Stimulated activated CD4-positive, alpha-beta T cell treated with anti-CD3 and anti-CD28 coated beads, Interleukin-15, amount 100 ng/mL, for 1 hour (primary cell): ENCODE measurements at places on chromosomes 4 and X.

DNA sequence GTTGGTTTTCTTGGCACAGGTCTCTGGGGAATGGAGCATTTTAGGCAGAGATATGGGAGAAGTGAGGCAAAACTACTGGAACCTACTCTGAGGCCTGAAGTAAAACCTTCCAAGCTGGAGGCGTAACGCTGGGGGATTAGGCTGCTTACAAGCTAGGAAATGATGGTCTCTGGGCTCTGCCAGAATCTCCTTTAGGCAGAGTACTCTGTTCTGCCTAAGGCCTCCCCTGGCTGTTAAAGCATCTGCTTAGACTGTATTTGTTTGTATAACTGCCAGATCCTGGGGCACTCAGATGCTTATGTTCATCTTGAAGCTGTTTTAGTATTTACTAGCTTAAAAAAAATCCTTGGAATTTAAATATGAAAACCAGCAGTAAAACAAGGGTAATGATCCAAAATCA is 822.2 kb downstream of the RPA4 start:
- DNase-seq: no peak

- DNase-seq: no peak
Observed at GRCh38 chr4:169758401-169758962, 738 bp upstream of the HPF1 start.

DNA sequence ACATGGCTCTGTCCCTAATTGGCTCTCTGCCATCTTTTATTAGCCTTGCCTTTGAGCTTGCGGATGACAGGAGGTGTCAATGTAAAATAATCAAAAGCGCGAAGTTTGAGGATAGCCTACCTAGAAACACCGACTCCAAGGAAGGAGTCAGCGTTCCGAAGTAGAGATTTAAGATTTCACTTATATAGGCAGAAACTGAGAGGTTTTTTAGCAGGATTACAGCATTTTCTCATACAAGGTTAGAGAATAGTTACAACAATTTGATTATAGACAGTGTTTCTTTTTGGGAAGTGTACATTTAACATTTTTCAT is 499 bp upstream of the NFXL1 start:
- no peak for DNase-seq

DNA sequence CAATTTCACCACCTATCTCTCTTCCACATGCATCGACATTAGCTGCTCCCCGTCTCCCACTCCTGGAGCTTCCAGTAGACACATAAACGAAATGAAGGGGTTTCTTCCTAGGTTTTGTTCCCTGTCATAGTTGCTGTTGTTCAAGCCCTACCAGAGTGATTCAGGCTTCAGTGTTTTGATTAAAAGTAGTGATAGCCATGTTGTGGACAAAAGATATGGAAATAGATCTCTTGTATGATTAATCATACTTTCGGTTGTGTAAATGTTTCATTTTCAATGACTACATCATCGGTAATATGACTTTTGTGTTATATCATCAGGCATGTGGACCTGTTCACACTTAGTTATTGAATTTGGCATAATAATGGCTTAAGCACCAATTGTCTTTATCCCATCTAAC is 96.5 kb upstream of the KLF3 start:
- DNase-seq: no peak

DNA sequence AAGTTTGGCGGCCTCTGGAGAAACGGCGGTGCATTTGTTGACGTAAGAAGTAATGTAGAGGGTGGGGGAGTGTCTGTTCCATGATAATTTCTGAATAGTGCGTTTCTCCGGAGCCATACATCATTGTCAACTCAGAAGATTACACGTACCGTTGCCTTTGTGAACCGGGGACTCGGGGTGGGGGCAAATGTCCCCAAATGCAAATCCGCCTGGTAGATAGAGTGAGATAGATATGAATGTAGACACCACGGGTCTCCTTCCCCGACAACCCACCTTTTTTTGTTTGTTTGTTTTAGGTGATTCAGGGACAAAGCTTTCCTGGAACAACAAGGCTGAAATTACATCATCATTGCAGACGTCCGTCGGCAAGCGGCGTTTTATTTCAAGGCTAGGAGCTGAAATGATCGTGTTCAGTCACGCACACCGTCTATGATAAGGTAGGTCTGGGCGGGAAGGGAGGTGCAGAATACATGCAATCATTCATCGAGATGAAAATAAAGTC is 96.0 kb upstream of the PPP2R3B start:
- DNase-seq: no peak

- DNase-seq: no peak
Observed at GRCh38 chr4:24747234-24747975, 48.0 kb upstream of the SOD3 start.

- no peak for DNase-seq
Observed at GRCh38 chr4:93086356-93086755, 742.2 kb upstream of the ATOH1 start.

DNA sequence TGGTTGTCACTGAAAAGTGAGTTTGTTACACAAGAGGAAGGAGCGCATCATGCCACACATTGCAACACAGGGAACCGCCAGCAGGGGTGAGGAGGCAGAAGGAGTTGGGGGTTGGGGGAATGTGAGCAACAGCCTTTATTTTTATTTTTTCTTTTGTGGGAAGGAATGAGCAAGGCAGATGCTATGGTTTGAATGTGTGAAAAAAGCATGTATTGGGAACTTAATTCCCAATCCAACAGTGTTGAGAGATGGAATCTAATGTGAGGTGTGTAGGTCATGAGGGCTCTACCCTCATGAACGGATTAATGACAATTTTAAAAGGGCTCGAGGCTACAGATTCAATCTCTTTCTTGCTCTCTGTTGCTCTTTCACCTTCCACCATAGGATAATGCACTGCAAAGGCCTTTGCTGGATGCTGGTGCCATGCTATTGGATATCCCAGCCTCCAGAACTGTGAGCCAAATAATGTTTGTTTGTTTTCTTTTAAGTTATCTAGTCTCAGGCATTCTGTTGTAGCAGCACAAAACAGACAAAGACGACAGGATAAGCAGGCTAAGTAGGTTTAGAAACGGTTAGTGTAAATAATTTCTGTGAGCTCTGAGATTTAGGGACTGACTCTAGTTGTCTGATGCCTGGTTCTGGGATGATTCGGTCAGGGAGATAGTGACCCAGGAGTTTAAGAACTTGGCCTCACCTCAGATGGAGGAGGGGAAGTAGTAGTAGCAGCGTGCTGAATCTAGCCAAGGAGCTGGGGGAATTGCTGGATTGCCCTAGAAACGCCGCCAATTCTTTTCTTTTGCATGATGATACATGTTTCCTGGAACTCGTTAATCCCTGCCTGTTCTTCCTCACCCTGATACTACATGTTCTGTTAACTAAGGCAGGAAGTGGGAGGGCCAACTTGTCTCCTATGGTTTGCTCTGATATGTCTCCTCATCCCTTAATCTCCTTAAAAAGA is 156.6 kb upstream of the CTSO start:
- DNase-seq: no peak

GRCh38 chrX:139518475-139518874 is 12.1 kb upstream of the F9 start:
- DNase-seq: no peak

GRCh38 chrX:156005144-156005543 is 7.6 kb downstream of the IL9R start:
- no peak for DNase-seq

DNA sequence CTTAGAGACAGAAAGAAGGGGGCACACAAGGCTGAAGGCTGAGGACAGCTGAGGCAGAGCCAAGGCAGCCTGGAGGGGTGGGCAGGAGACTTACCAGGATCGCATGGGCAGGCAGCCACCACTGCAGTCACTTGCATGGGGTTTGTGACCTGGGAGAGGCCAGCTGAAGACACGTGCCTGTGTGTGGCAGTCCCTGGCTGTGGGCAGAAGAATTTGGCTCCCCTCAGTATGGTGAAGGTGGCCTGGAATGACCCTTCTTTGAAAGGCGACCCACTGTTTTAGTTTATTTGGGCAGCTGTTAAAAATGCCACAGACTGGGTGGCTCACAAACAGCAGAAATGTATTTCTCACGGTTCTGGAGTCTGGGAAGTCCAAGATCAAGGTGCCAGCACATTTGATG is 22.1 kb upstream of the SLC34A2 start:
- no peak for DNase-seq

DNA sequence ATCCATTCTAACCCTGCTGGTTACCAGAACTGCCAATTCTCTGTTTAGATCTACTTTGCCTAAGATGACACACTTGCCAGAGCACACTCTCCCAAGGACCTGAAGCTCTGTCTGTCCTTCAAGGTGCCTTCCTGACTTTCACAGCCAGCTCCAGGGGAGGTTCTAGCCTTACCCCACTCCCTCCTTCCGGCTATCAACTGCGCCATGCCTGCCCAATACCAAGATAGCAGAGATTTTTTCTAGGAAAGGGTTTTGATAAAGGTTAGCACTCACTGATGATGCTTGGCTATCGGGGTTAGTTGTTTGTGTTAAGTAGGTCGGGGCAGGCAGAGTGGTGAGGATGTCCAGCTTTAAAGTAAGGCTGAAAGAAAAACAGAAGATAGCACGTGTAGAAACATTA is 14.3 kb downstream of the ALPK1 start:
- no peak for DNase-seq

- DNase-seq: no peak
Observed at GRCh38 chr4:10164877-10165283, 48.3 kb upstream of the WDR1 start.

GRCh38 chr4:90181644-90182043 is 54.5 kb downstream of the CCSER1 start:
- DNase-seq: no peak

GRCh38 chrX:69258893-69259292 is 93.6 kb upstream of the PJA1 start:
- no peak for DNase-seq

DNA sequence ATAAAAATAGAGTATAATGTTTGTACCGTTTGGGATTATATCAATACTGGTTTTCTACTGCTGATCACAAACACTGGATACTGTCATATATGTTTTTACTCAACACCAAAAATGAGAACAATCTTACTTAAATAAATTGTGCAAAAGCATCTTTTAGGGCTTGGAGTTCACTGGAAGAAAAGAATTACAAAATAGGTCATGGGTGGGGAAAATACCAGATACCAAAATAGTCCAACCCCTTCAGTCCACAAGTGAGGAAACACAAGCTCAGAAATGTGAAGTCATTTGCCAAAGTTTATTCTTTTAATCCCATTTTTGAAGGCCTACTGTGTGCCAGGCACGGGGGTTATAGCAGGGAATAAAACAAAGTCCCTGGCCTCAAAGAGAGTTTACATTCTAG is 64.4 kb downstream of the ADGRG2 start:
- DNase-seq: no peak

- no peak for DNase-seq
Observed at GRCh38 chr4:148288448-148288847, 153.8 kb downstream of the NR3C2 start.
